Sigmoid colon (tissue), 7 donors: ENCODE measurements at places on chromosomes 3 and 15. TPM values are rescaled to one million over a fixed set of nuclear protein-coding genes. Genes with fewer than 3 reads are reported as not detected.

DNA sequence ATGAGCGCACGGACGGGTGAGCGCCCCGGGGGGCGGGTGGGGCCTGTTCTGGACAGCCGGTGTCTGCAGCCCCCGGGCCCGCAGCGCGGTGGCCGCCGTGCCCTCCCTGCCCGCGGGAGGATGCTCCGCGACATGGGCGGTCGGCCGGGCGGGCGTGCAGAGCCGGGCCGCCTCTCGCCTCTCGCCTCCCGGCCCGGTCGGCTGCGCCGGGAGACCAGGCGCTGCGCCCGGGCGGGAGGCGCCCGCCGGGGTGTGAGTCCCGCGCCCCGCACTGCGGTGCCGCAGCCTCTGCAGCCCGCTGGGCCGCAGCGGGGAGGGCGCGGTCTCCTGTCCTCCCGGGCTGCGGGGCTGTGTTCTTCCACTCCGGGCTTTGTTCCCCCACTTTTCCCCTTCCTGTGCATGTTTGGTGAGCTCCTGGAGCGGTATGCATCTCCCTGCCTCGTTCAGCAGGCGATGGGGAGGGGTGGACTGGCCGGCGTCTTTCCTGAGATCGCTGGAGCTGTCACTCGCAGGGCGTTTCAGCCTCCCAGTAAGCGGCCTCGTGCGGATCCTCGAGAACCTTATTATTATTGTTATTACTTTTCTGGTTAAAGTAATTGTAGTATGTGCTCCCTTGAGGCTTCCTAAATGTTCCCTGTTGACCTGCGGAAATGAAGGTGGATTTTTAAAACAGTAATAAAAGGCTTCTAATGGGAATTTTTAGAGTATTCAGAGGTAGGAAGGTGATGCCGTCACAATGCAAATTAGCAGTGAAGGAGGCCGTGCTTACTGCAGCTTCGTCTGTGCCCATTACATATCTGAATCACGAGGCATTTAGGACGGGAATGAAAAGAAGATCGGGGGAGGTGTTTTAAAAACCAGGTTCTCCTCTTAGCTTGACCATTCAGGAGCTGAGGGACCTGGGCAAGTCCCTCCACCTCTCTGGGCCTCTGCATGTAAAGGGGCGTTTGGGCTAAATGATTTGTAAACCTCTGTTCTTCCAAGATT, 593 bp downstream of the TMOD2 start:
- peak; percentile 71 for DNase-seq

DNA sequence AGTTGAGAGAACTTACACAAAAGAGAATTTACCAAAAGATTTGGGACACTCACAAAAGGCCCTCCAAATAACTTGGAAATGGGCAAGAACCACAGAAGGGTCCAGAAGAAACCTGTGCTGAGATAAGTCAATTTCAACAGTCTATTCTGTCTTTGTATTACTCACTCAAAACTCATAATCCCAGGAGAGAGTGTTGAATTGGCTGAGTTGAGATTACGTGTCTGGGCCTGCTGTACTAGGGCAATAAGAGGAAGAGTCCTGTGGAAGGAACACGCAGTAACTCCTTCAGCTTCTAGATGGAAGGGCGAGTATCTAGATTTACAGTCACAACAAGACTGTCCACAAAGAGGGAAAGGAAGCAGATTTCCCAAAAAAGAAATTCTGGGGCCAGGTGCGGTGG, 42.5 kb upstream of the DYNC1LI1 start:
- DNase-seq, result no peak

The CRYGS gene
- 3.6 TPM for total RNA-seq

DNA sequence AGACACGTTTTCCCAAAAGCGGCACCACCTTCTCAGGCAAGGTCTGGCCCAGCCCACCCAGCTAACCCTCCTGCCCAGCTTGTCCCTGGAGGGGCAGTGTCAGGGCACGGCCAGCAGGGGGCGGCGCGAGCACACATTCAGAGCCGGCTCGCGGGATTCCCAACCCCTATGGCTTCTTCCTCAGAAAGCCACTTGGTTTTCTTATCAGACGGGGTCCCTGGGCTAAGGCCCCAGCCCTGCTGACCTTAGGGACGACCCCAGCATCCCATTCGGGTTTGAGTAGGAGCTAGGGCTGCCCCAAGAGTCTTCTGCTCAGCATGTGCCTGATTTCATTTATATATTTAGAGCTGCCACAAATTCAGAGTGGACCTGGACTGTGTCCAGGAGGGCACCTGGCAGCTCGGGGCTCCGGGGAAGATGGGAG, 14.5 kb downstream of the RLBP1 start:
- DNase-seq, result peak; percentile 84

The RASGRP1 gene
- total RNA-seq, result 0.54 TPM

- DNase-seq, result no peak
Measured at GRCh38 chr15:22808240-22808639, 21.8 kb downstream of the NIPA1 start.

DNA sequence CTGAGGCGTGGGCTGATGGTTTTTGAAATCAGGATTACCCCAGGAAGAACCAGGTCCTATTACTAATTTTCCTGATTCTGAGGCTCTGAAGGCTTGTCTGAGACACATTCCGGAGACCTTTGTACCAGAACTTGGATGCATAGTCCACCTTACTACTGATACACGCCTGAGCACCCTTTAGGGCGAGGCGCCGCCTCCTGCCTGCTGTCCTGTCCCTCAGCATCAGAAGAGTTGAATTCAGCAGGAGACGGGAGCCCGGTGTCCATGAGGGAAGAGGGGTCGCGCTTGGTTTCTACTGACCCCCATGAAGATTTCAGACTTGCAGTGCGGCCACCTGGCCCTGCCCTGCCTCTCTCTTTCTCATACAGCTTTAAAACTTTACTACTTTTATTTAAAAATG, 49.9 kb downstream of the KLF13 start:
- no peak for DNase-seq

The GRK7 gene
- total RNA-seq, result not detected
